ENCODE measurements at places on chromosomes 12 and 14. TPM values are rescaled to one million over a fixed set of nuclear protein-coding genes. Genes with fewer than 3 reads are reported as not detected.

Gene KCNH5
- total RNA-seq = 0.55 TPM

Gene SLC8A3
- total RNA-seq = 1.2 TPM

Gene CAPZA3
- total RNA-seq = not detected

Gene ART4
- not detected for total RNA-seq

Gene KRT8
- total RNA-seq = 566 TPM

Gene STAT6
- 209 TPM for total RNA-seq

Gene KERA
- not detected for total RNA-seq

GRCh38 chr14:23153851-23154796 lies 29.3 kb downstream of the SLC7A8 start:
- DNase-seq = peak; percentile 97

GRCh38 chr12:117732761-117733548 lies 235.8 kb downstream of the KSR2 start:
- DNase-seq = no peak

GRCh38 chr14:97723819-97724218 lies 926.6 kb downstream of the VRK1 start:
- no peak for DNase-seq

DNA sequence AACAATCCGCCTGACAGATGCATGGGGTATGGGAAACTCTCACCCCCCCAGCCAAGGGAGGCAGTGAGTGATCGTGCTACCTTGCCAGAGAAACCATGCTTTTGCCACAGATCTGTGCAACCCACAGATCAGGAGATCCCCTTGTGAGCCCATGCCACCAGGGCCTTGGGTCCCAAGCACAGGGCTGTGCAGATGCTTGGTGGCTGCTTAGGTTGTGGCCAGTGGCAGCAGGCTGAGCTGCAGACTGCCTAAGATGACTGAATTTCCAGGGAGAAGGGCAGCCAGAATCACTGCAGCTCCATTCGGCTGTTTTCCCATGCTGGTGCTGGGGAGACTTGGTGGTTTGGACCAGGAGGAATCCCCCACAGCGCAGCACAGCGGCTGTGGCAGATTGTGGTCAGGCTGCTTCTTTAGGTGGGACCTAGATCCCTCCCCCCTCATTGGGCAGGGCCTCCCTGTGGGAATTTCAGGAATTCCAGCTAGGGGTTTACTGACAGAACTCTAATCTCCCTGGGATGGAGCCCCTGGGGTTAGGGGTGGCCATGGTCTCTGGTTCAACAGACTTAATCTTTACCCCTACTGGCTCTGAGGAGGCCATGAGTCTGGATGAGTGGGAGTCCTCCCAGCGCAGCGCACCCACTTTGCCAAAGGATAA lies 264.6 kb upstream of the DAAM1 start:
- no peak for DNase-seq

DNA sequence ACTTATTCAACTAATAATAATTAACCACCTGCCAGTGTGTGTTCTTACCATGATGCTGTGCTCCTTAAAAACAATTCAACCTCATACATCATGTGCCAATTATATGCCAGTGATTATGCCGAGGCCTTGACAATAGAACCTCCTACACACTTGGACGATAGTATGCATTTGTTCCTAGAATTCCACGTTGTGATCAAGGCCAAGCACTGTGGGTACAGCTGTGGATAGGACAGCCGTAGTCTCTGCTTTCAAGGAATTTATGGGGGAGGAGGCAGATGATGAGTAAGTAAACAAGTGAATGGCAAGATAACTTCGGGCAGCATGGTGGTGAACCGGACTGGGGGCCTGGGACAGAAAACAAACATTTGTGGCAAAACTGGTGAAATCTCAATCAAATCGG lies 18.0 kb upstream of the MYO1H start:
- no peak for DNase-seq

GRCh38 chr12:123854918-123855317 lies 92.8 kb downstream of the DNAH10 start:
- no peak for DNase-seq

- no peak for DNase-seq
Observed at GRCh38 chr12:72974954-72975555, 702.9 kb downstream of the TRHDE start.

- peak; percentile 52 for DNase-seq
Observed at GRCh38 chr12:109461846-109462756, 15.0 kb downstream of the KCTD10 start.

- DNase-seq = no peak
Observed at GRCh38 chr14:32513571-32514009, 184.5 kb downstream of the AKAP6 start.

DNA sequence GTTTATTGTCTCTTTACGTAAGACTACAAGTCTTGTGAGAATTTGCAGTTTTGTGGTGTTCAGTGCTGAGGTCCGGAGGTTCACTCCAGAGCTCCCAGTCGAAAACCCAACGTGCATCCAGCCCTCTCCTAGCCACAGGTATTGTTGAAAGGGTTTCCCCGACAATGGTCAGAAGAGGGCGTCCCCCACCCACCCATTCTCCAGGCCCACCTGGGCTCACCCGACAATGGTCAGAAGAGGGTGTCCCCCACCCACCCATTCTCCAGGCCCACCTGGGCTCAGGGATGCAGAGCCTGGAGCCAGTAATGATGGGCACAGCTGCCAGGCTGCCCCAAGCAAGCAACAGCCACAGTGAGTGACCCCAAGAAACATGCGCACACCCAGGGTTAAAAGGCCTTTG lies 126.8 kb upstream of the EVL start:
- DNase-seq = no peak

DNA sequence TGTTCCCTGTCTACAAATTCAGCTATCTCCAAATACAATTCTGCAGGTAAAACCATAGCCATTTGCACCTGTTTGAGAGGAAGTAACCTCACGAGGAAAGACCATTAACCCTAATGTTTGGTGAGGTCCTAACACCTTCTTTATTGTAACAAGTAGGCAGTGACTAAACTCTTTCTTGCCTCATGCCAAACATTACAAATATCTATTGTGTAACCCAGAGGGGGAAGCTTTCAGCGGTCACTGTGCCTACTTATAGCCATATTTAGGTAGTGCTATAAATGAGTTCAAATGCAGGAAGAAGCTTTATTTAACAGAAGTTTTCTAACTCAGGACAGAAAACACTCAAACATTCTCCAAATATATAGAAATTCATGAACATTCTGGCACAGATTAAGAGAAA lies 252.7 kb downstream of the LRFN5 start:
- DNase-seq = no peak

DNA sequence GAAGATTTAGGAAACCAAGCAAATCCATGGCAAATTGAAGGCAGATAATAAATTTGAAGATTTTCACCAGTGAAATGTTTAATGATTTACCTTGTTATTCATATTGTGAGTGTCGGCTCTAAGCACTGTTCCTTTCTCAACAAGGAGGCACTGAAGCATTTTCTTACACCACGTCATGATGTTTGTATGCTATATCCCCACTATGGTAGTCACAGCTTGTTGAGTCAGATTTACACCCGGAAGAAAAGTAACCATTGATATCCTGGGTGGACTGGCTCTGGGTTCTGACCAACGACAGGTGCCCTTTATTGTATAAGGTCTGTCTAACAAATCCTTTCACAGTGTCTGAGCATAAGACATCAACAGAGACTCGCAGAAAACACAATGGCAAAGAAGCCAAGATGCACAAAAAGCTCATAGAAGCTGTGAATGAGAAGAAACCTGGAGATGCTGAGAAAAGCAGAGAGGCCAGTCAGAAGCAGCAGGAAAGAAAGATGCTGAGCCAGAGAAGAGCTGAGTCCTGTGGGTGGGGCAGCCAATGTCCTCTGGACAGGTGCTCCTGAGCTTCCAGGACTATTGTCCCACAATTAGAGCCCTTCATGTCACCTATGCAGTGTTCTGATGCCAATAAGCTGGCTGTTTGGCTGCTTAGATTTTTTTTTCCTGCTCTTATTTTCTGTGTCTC lies 49.7 kb upstream of the ARHGAP5 start:
- no peak for DNase-seq

DNA sequence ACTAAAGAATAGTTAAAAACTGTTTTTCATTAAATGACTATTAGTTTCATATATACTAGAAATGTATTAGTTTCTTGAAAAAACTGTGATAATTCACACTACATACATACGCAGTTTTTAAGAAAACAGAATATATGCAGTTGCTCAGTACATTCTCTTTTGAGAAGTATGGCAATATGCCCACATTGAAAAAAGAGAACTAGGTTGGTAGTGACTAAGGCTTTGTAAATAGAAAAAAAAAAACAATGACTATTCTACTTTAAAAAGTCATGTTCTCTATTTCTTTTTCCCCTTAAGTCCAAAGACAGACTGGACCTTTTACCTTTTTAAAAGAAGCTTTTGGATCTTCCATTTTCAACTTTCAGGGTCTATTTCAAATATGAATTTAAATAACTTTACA lies 25.0 kb downstream of the SNX6 start:
- peak; percentile 20 for DNase-seq

DNA sequence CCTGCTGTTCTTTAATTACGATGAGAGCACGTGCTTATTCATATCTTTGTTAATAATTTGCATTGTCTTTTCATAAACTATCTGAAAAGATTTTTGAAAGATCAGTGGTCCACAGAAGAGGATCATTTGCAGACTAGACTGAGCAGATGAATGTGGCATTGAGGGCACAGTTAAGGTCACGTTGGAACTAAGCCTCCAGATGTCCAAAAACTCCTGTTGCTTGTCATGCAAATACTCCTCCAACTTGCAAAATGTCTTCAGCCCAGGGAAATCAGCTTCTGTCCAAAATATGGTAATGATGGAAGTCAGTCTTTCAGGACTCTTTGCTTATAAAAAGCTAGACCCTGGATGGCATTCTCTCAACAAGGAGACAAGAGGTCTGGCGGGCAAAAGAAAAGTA lies 201.6 kb upstream of the TMEM260 start:
- DNase-seq = no peak

DNA sequence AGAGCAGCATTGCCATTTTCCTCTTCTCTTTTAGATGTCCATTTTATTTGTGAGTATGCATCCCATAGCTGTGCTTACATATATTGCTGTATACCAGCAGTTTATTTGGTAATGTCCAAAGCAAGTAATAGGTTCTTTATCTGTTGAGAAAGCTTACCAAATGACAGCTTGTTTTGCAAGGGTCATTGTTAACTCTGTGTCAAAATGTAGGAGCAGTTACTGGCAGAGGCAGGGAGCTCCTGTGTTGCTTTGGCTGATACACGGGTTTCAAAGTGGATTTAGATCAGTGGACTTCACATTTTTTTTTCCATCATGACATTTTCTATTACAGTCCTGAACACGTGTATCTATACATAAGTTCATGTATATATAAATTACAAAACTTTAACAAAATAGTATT lies 38.1 kb upstream of the LRTM2 start:
- no peak for DNase-seq

DNA sequence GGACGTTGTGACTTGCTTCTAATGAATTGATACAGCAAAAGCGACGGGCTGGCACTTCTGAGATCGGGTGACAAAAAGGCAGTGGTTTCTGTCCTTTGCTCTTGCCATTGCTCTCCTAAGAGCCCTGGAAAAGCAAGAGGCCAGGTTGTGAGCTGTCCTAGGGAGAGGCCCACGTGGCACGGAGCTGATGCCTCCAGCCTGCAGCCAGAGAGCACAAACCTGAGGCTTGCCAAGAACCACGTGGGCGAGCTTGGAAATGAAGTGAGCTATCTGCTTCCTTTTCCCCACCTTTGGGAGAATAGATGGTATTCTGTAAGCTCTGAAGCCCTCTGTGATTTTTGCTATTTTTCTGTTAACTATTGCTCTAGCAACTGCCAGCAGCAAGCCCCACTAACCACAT lies 26.4 kb upstream of the NOS1 start:
- no peak for DNase-seq

DNA sequence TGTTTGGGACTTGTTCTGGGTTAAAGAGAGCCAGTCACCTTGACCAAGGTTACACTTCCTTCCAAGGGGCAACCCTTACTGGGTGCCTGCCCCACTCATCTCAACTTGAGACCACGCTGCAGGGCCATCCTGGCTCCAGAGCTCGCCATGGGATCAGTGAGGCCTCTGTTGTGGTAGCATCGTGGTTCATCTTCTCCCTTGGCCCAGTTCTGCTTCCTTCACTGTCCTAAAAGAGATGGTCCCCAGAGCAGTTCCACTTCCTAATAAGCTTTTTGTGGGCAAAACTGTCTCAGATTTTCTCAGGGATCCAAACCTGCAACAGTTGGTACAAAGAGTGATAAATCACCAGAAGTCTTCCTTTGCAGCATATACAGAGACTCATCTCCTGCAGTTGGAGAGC lies 165.9 kb upstream of the TMEM260 start:
- DNase-seq = no peak

DNA sequence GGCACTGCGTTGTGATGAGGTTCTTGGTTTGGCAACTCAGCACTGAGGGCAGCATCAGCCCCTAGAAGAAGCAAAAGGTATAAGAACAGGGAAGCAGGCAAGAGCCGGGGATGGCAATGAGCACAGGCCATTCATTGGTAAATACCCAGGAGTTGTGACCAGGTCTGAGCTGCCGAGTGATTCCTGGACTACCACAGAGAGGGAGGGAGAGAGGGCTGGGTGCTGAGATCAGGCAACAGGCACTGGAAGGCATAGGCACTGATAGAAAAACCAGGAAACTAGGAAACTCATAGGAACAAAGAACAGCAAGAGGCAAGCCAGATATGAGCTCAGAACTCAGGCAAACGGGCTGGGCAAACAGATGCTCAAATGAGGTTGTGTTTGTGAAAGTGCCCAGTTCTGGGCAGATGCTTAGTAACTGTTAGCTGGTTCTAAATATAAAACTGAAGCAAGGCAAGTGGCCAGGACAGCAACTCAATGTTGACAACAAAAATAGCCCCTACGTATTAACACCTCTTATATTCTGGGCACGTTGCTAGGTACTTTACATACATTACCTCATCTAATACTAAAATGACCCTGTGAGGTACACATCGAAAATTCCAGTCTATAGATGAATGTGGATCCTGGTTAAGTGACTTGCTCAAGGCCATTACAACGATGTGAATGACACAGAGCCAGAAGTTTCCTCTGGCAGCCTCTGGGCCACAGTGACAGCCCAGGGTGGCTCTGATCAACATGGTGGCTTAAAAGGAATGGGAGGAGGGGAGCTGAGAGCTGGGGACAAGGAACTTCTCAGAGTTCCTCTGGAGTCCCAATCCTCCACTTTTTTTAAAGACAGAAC lies 121.1 kb downstream of the PRMT8 start:
- DNase-seq = peak; percentile 25

DNA sequence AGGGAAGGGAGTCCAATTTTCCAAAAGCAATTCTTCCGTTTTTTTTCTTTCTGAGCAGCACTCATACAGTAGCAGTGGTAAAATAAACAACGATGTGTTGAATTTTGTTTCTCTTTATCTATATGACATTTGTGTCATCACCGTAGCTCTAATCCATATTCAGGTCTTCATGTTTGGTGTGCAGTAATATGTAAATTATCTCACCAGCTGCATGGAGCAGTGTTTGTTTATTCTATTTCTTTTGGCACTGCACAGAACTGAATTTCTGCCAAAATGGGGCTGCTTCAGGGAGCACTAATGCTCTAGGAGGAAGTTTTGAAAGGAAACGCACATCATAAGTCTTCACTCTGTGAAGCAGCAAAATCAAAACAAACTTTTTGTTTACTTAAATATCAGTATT lies 130.0 kb upstream of the NPAS3 start:
- DNase-seq = no peak

DNA sequence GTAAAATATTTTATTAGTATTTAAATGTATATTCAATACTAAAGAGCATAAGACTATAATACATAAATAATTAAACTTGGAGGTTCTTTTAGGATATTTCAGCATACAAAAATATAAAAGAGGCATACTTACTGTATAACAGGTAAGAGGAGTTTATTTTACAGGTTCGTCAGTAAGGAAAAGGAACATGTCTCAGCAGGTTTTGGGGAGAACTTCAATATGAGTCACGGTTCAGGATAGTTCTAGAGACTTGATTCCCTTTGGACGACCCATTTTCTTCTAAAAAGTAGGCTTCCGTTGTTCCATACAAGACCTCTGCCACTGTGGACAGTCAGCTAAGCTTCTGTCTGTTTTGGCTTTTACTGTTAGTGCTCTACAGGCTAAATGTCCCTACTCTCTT lies 181.1 kb downstream of the ALX1 start:
- no peak for DNase-seq
